ENCODE measurements at places on chromosomes 5 and 9.
A peak's percentile ranks its signal among the peaks of the same experiment; 100 is the strongest.

GRCh38 chr9:13279284-13280141 lies at the start of gene MPDZ:
Gene MPDZ (minus strand): TSS chr9:13279692. CDS start chr9:13250315, 29,377 bp downstream.
- H3K4me1 ChIP-seq = no peaks in the 10 kb centered on the region
- H3K27ac ChIP-seq = no peak within 1 kb of the TSS
- H3K27me3 ChIP-seq = peaks cover 34% of the 10 kb centered on the region
- no peak for DNase-seq

GRCh38 chr5:81898403-81898802 lies 73.4 kb upstream of the ATG10 start:
- DNase-seq = peak; percentile 64
- H3K36me3 ChIP-seq = no peaks in the 10 kb centered on the region
- H3K27ac ChIP-seq = peak overlapping the region; percentile 91
- H3K4me3 ChIP-seq = no peak overlapping the region
- H3K27me3 ChIP-seq = no peaks in the 10 kb centered on the region

DNA sequence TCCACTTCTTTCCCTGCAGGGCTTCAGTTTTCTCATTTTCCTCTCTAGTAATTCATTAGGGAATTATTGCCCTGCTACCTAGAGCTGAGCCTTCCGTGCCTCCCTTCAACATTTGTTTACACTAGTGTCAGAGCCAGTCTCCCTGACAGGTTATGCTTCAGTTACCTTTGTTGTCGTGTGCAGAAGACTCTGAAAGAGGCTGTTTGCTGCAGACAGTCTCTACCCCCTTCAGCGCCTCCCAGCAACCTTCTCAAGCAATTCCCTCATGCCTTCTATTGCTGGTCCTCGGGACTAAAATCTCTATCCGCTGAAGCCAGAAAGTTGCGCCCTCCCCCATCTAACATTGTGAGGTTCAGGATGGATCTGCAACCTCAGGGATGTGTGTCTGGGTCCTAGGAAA lies 12.8 kb downstream of the RALGPS1 start:
- DNase-seq = no peak
- H3K4me3 ChIP-seq = no peak overlapping the region
- H3K27me3 ChIP-seq = no peaks in the 10 kb centered on the region
- H3K4me1 ChIP-seq = no peaks in the 10 kb centered on the region
- H3K27ac ChIP-seq = no peak overlapping the region

DNA sequence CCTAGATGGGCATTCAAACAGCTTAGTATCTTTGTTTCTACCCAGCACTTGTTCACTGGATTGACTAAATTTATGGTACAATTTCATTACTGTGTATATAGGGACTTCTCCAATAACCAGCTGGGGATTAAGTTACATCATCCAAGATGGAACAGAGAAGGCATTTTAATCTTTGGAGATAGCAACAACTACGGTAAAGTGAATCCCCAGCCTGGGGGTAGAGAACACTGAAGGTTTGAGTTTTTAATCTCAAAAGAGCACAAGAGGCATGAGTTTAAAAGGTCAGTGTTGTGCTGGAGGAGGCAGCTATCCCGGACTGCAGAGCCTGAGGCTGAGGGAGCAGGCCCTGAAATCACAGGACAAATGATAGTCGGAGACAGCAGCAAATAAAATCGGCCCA lies 28.6 kb downstream of the DDX31 start:
- no peak overlapping the region for H3K4me3 ChIP-seq
- no peak overlapping the region for H3K27ac ChIP-seq
- no peaks in the 10 kb centered on the region for H3K27me3 ChIP-seq
- H3K36me3 ChIP-seq = peaks cover 90% of the 10 kb centered on the region
- no peaks in the 10 kb centered on the region for H3K4me1 ChIP-seq

- H3K4me1 ChIP-seq = peaks cover 62% of the 10 kb centered on the region
- peak overlapping the region; percentile 88 for H3K27ac ChIP-seq
- DNase-seq = peak; percentile 69
Observed at GRCh38 chr5:178467568-178468195, 122.5 kb downstream of the COL23A1 start.

GRCh38 chr5:112310746-112311145 lies 108.3 kb downstream of the EPB41L4A start:
- H3K4me1 ChIP-seq = no peaks in the 10 kb centered on the region
- no peak overlapping the region for H3K4me3 ChIP-seq
- H3K27me3 ChIP-seq = no peaks in the 10 kb centered on the region
- no peak for DNase-seq

DNA sequence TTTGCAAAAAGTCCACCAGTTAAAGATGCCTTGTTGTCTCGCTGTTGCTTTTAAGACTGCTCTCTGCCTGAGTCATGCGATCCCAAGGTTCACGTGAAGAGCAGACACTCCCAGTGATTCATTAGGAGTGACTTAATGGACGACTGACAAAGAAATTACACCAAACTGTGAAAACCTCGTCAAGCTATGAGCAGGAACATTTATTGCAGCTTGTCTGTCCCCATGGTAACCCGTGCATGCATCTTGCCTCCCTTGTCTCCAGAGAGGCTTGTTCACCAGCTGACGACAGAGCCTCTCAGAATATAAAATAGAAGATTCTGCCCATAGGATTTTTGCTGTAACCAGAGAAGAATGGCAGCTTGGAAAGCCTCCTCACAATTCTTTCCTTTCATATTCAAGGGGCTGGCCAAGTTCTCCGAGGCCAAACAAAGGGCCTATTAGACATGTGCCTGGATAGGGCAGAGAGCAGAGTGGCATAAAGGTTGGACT lies 352.7 kb downstream of the SPOCK1 start:
- no peaks in the 10 kb centered on the region for H3K4me1 ChIP-seq
- no peaks in the 10 kb centered on the region for H3K36me3 ChIP-seq
- H3K27me3 ChIP-seq = no peaks in the 10 kb centered on the region
- no peak overlapping the region for H3K4me3 ChIP-seq
- H3K27ac ChIP-seq = no peak overlapping the region

GRCh38 chr5:93736284-93736683 lies 5.1 kb downstream of the POU5F2 start:
- H3K4me3 ChIP-seq = no peak overlapping the region
- no peaks in the 10 kb centered on the region for H3K27me3 ChIP-seq
- no peak for DNase-seq

GRCh38 chr9:130785940-130786508 lies 49.0 kb upstream of the ABL1 start:
- no peak for DNase-seq
- no peak overlapping the region for H3K4me3 ChIP-seq

- H3K27me3 ChIP-seq = no peaks in the 10 kb centered on the region
- H3K4me1 ChIP-seq = peaks cover 80% of the 10 kb centered on the region
- H3K27ac ChIP-seq = peak overlapping the region; percentile 89
- peak overlapping the region; percentile 86 for H3K4me3 ChIP-seq
- DNase-seq = peak; percentile 47
Observed at GRCh38 chr5:96660971-96661854, 963 bp upstream of the CAST start.

All from CD14-positive monocyte (primary cell).